ENCODE measurements at places on chromosomes 5 and 9.
A peak's percentile ranks its signal among the peaks of the same experiment; 100 is the strongest.

DNA sequence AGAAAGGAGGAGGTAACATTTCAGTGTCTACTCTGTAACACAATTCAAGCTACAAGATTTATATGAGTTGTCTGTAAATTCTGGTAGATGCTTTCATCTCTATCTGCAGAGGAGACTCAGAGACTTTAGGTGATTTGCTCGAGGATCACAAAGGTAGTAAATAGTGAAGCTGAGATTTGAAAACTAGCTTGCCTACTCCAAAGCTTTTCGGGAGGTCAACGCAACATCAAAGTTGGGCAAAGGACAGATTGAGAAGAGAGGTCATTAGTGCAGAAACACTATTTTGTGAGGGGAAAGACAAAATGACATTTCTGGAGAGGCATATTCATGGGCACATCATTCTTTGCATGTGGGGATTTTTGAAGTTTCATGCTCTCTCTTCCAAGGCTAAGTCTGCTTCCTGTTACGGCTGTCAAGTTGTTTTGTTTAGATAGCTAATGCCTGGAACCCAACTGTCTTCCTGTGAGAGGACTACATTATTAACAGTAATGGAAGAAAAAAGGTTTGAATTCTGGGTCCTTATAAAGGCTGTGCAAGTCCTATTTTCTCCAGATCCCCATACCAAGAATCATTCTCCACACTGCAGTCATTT lies 413.5 kb upstream of the ZNF462 start:
- no peak for DNase-seq

DNA sequence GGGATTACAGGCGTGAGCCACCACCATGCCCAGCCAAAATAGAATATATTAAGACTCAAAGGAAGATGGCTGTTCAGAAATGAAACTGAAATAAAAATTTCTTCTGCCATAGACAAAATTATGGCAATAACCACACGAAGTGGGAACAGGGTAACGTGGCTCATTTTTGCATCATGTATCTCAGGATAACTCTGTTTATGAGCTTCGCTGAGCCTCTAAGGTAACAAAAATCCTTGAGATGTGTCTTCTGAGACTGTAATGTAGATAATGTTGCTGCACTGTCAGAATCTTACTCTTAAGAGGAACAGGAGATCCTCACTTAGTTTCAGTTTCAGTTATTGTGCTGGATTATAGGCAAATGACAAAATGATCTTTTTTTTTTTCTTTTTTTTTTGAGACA lies 153.8 kb downstream of the GOLPH3 start:
- no peak for DNase-seq

DNA sequence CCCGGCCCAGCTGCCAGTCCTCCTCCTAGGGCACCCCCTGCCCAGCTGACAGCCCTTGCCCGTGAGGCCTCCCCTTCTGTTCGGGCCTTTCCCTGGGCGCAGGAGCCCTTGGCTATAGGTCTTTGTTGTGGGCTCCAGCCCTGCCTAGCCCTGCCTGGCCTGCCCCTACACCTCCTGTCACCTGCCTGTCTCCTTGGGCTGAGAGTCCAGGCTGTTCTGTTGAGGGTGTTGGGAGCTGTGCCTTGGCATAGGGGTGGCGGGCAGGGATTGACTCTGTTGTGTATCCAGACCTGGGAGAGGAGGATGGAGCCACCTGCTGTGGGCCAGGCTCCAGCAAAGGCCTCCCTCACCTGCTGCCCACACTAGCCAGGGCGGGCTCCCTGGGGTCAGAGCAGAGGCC lies 11.6 kb downstream of the FCN2 start:
- no peak for DNase-seq

GRCh38 chr9:91023741-91024140 lies 222.1 kb downstream of the SYK start:
- no peak for DNase-seq

GRCh38 chr5:173538018-173538417 lies 78.4 kb downstream of the BOD1 start:
- no peak for DNase-seq

DNA sequence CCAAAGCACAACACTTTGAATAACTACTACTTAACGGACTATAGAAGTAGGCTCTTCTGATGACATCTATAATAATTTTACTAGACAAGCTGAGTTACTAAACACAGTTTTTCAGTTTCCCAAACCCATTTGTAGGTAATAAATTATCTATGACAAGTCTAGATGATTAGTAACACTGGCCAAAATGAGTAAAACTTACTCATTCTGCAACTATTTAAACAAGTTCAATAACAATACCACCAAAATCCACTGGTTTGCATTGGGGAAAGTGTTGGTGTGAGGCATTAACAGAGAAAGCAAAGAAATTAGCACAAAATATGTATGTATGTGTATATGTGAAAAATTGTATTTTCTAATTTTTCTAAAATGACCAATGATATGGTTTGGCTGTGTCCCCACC lies 119.3 kb downstream of the NR2F1-AS1 start:
- no peak for DNase-seq

- no peak for DNase-seq
Observed at GRCh38 chr9:124008694-124009530, 2.7 kb upstream of the LHX2 start.

GRCh38 chr9:126838055-126838811 lies 22.2 kb upstream of the ZBTB34 start:
- no peak for DNase-seq

DNA sequence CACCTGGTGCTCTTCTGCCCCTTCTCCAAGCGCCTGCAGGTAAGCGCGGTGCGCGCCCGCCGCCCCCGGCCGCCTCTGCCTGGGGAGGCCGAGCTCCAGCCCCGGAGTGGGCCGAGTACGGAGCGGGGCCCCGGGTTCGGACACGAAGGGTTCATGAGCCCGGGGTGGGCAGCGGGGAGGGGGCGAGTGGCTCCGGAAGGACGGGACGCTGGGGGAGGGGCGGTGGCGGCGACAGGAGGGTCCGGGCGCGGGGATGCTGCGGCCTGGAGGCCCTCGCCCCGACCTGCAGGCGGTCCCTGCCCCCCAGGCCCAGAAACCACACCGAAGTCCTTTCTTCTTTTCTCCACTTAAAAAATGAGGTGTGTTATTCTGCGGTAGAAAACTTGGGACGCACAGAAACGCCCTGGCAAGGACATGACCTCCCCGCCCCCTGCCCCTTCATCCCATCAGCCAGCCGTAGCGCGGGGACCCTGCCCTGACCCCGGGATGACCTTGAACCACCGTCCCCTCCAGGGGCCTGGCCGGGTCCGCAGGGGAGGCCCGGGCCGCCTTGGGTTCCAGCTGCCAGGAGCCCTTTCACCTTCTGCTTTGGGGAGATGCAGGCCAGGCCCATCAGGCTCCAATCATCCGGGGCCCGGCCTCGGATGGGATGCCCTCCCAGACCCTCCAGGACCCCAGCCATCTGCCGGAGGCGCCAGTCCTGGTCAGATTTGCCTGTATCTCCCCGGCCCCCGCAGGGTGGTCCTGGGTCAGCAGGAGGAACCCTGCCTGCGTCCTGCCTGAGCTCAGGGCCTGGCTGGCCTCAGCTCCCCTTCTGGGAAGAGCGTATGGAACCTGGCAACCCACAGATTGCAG lies 545 bp downstream of the DIPK1B start:
- DNase-seq, result no peak

- no peak for DNase-seq
Observed at GRCh38 chr5:158813275-158813674, 286.4 kb downstream of the EBF1 start.

DNA sequence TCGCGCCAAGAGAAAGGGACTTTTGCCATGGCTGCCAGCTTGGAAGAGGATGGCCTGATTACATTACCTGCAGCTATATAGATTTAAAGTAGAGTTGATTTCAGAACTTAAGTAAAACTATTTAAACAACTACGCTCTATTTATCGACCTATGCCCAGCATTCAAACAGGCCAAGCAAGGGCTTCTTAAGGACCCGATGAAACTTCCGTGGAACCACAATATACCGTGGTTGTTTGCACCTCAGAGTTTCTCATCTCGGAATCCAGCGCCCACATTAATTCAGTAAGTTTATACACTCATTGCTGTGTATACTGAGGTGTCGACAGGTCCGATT lies 505 bp upstream of the CDC14B start:
- no peak for DNase-seq

- no peak for DNase-seq
Observed at GRCh38 chr9:91089405-91090129, 272.2 kb downstream of the AUH start.

DNA sequence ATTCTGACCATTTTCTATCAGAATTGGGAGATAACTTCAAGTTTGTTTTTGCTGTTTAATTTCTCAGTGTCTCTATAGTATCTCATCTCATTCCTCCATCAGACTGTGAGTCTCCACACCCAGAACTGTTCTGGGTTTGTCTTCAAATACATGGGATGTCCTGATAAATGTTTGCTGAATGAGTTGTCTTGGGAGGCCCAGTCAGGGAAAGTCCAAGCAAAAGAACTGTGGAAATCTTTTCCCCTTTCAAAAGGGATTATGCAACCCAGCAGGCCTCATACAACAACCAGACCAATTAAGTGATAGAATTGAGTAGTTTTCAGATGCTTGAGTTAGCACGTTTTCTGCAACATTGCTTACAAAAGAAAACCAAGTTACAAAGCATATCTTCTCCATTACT lies 324.4 kb downstream of the BRINP1 start:
- DNase-seq, result no peak

GRCh38 chr9:93821307-93821703 lies 133.8 kb downstream of the BARX1 start:
- DNase-seq, result no peak

- peak; percentile 93 for DNase-seq
Observed at GRCh38 chr9:113620377-113621161, 157.0 kb downstream of the RGS3 start.

GRCh38 chr9:22240619-22241018 lies 206.0 kb upstream of the DMRTA1 start:
- DNase-seq, result peak; percentile 35

- no peak for DNase-seq
Observed at GRCh38 chr5:146176805-146177204, 5.6 kb downstream of the LARS1 start.
